ENCODE measurements at places on chromosomes 2 and 18. TPM values are rescaled to one million over a fixed set of nuclear protein-coding genes. Genes with fewer than 3 reads are reported as not detected.

RIT2 gene
- total RNA-seq, result not detected

C2orf76 gene
- 7.1 TPM for total RNA-seq

CEP68 gene
- 13.0 TPM for total RNA-seq

CIAO1 gene
- total RNA-seq, result 59.2 TPM

DSC2 gene
- total RNA-seq, result 31.1 TPM

TMEM18 gene
- 12.2 TPM for total RNA-seq

SOX11 gene
- total RNA-seq, result 0.25 TPM

PDE11A gene
- 1.2 TPM for total RNA-seq

CXCR1 gene
- total RNA-seq, result 0.52 TPM

EVX2 gene
- total RNA-seq, result not detected

TLX2 gene
- not detected for total RNA-seq

MARCHF4 gene
- total RNA-seq, result not detected

EHD3 gene
- 32.4 TPM for total RNA-seq

GAL3ST2 gene
- 0.28 TPM for total RNA-seq

MC4R gene
- not detected for total RNA-seq

TMEM237 gene
- total RNA-seq, result 20.5 TPM

NEU2 gene
- not detected for total RNA-seq

NEB gene
- total RNA-seq, result 11.6 TPM

PAIP2B gene
- total RNA-seq, result 99.5 TPM

RESP18 gene
- total RNA-seq, result not detected

ZC3H6 gene
- 24.4 TPM for total RNA-seq

TEX44 gene
- not detected for total RNA-seq

CNOT9 gene
- total RNA-seq, result 20.1 TPM

POTEC gene
- not detected for total RNA-seq

SCN7A gene
- total RNA-seq, result 16.0 TPM

IL1A gene
- total RNA-seq, result not detected

CMPK2 gene
- 4.2 TPM for total RNA-seq

NIFK gene
- 29.7 TPM for total RNA-seq

OSBPL6 gene
- 3.0 TPM for total RNA-seq

ANO7 gene
- total RNA-seq, result 2.6 TPM

MALL gene
- total RNA-seq, result 9.3 TPM

TSPYL6 gene
- total RNA-seq, result not detected

HOXD12 gene
- total RNA-seq, result not detected

Measured in heart right ventricle (tissue), 16 donors.